Activated CD4-positive, alpha-beta T cell treated with anti-CD3 and anti-CD28 coated beads, Interleukin-2, amount 10 ng/mL, durations not matched to agents 7 days and 5 days (primary cell): ENCODE measurements at places on chromosomes 11 and 22.

GRCh38 chr11:120918257-120918656 is 105.6 kb upstream of the TBCEL start:
- DNase-seq, result no peak

DNA sequence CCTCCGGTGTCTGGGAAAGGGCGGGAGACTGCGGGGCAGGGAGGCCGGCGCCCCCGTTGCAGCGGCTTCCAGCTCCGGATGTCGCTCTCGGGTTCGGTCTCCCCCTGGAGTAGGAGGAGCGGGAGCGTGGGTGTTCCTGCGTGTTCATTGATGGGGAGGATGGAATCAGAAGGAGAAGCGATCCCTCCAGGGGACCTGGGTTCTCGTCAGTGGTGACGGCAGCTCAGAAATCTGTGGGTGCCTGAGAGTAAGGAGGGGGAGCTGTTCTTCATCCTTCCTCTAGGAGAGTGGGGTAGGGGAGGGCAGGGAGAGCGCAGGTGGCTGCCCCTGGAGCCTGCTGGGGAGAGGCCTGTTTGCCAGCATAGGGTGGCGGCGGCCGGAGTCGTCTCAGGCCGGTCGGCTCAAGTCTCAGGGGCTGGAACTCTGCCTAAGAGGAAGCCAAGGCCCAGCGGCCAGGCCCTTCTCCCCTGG is 1.1 kb downstream of the UBASH3B start:
- DNase-seq, result peak; percentile 21

GRCh38 chr11:107770551-107770951 is 58.7 kb upstream of the SLN start:
- no peak for DNase-seq

DNA sequence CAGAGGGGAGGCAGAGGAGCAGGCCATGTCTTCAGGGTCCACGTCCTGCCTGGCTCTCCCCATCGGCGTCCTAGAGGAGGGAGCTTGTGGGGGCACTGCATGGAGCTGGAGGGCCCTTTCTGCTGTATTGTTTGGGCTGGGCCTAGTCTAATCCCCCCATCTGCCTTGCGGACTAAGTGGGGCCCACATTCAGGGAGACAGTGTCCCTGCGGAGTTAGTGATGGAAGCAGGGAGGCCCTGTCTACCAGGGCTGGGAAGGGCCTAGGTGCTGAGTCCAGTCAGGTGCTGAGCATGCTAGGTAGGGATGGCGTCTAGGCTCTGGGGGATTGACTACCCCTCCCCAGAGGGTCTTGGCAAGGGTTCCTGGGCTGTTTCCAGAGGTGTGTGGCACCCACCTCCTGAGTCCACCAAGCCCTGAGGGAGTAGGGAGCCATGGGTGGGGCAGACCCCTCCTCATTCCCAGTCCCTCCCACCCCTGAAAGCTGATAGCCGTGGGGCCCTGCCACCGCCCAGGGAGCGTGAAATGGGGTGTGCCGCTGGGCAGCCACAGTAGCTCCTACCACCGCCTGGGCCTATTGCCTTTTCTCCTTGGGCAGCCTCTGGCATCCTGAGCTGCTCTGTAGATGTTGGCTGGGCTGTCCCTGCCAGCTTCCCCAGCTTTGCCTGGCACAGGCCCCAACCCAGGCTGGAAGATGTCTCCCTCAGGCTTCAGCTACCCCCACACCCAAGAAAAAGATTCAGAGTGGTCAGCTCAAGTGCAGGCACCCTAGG is 1.9 kb upstream of the POLD4 start:
- DNase-seq, result no peak

DNA sequence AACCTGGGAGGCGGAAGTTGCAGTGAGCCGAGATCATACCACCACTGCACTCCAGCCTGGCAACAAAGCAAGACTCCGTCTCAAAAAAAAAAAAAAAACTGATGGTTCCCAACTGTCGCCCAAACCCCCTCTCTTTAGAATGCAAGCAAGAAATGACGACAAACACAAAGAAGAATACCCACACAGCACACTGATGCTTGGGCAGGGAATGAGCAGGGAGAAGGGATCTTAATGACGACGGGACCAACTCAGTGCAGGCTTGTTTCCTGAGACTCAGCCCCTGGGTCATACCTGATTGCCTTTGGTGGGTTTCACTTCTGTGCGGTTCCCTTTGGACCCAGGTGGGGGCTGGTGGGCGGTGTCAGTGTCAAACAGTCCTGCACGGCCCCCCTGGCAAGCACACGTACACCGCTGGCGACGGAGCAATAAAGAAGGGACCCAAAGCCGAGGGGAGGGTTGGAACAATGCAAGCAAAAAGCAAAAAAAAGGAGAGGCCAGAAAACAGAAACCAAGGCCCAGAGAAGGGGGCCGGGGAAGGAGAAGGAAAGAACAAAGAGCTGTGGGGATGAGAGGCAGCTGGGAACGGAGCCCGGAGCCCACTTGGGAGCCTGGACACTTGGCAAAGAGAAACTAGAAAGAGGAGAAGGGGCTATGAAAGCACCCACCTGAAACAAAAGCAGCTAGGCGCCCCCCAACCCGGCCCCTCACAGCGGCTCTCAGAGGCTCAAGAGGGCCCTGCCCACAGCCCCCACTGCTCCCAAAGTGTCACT is 99.6 kb downstream of the CELSR1 start:
- DNase-seq, result no peak

- DNase-seq, result peak; percentile 85
Measured at GRCh38 chr22:42519525-42520401, at the start of gene RRP7A. Gene RRP7A, minus strand, starts transcription at chr22:42519796. Its CDS starts 10 bp downstream, at chr22:42519786.

- no peak for DNase-seq
Measured at GRCh38 chr11:105838668-105839384, 183.2 kb downstream of the MSANTD4 start.

DNA sequence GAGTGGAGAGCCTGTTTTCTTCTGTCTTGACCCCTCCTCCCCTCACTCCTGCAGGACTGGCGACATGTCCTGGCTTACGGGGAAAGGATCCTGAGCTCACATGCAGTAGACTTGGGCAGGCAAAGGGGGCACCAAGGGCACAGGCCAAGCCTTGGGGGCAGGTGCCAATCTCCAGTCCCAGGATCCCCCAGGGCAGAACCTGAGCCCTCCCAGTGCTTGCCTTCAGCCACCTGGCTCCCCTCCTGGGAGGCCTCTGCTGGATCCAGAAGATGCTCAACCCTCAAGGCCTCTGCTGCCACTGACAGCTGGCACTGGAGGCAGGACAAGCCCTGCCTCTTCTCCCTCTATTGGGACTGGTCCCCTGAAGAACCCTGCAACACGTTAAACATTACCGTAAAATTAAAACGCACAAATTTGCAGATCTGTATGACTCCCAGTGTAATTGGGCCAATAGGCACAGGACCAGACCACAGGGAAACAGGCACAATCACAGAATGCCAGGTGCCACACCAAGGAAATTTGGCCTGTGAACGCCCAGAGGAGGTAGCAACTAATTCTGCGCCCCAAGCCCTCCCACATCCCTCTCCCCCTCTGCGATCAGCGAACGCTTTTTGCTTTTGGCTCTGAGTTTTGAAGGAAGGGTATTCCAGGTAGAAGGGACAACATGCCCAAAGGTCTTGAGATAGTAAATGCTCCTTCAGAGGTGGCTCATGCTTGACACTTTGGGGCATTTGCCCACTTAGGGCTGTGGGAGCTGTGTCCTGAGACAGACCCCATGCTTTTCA is 967 bp upstream of the LZTR1 start:
- DNase-seq, result no peak

DNA sequence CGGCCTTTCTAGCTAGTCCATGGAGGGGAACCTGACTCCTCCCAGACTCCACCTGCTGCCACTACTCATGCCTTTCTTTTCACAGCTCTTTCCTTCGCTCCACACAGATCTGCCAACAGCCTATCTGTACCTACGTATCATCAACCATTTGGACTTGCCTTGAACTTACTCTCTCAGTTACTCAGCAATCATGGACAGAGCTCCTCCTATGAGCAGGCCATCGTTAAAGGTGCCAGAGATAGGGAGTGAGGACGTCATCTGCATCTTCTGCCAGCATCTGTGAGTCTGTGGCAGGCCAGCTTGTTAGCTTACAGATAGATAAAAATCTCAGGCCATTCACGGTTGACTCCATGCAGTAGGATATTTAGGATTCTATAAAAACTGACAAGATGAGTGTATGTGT is 162.9 kb upstream of the ZBED5 start:
- no peak for DNase-seq

DNA sequence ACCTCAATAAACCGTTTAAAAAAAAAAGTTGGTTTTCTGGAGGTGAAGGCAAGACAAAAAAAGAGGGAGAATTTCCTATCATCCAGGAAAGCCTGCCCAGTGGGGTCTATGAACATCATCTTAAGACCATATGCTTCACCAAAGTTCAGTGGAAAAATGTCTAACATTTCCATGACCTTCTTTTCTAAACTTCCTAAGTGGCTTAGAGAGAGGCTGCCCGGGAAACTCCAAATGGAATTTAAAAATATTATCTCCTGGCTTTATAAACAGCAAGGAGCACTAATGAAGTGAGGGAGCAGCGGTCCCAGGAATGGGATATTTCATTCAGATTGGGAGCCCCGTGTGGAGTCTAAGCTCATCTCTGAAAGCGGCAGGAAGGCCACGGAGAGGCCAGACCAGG is 46.9 kb downstream of the ETS1 start:
- DNase-seq, result no peak

- DNase-seq, result no peak
Measured at GRCh38 chr11:121841487-121842191, 274.4 kb downstream of the BLID start.

DNA sequence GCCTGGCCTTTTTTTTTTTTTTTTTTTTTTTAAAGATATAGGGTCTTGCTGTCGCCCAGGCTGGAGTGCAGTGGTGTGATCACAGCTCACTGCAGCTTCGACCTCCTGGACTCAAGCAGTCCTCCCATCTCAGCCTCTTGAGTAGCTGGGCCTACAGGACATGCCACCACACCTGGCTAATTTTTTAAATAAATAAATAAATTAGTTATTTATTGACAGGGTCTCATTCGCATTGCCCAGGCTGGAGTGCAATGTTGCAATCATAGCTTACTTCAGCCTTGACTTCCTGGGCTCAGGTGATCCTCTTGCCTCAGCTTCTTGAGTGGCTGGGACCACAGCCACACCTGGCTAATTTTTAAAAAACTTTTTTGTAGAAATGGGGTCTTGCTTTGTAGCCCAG is 10.5 kb downstream of the AP2A2 start:
- no peak for DNase-seq

DNA sequence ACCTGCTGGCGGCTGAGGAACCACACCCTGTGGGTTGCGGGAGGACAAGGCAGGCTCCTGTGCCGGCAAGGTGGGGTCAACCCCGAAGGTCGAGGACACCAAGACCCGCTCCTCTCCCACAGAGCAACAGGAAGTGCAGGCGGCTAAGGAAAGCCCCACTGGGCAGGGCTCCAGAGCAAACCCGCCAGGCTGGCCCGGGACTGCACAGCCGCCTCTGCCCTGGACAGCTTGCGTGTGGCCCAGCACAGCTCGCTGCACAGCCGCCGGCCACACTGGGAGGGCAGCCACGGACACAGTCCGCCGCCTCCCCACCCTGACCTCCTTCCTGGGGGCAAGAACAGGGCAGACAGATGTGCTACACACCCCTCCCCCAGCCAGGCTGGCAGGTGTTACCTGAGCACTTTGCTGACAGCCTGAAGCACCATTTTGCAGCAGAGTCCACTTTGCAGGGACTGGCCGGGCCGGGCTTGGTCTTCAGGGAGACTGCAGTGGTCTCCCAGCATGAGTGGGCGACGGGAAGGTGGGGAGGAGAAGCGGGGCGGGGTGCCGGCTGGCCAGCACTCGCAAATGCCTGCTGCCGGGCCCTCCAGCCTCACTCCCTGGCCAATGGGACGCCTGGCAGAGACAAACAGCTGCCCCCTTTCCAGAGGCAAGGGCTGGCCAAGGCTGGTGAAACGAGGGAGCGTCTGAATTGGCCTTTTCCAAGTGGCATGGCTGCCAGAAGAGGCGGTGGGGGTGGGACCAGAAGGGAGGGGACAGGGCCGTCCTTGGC is at the start of gene MOB2:
Gene MOB2, minus strand, starts transcription at position 726 of the 772 bp plus-strand sequence. Its CDS starts 223 bp downstream, at position 503.
- DNase-seq, result no peak

DNA sequence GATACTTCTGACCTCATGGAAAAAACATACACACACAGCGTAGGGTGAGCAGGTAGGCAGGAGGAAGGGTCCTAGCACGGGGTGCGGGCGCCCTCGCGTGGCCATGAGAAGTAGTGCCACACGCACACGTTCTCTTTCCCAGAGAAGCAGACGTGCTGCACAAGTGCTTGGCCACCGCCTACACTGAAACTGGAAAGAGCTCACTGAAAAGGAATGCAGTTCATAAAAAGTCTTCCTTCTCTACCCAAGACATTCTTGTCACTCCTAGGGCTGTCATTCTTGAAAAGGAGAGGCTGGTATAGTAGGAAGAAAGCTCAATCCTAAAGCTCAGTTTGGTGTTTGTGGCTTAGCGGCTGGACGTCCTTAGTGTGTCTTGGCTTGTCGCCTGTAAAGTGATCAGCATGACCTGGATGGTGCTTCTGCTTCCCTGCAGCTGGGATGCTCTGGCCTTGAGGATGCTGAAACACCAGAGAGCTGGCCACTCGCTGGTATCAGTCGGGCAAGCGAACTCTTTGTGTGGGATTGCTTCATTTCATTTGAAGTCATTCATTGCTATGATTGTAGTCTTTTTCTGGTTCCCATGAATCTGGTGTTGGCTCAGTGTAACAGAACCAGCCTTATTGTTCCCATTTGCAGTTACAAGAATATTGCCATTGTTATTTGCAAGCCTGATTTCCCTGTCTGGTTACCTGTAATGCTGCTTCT is 303.8 kb downstream of the NTM start:
- peak; percentile 52 for DNase-seq

GRCh38 chr11:110160016-110160415 is 66.8 kb downstream of the ZC3H12C start:
- no peak for DNase-seq

DNA sequence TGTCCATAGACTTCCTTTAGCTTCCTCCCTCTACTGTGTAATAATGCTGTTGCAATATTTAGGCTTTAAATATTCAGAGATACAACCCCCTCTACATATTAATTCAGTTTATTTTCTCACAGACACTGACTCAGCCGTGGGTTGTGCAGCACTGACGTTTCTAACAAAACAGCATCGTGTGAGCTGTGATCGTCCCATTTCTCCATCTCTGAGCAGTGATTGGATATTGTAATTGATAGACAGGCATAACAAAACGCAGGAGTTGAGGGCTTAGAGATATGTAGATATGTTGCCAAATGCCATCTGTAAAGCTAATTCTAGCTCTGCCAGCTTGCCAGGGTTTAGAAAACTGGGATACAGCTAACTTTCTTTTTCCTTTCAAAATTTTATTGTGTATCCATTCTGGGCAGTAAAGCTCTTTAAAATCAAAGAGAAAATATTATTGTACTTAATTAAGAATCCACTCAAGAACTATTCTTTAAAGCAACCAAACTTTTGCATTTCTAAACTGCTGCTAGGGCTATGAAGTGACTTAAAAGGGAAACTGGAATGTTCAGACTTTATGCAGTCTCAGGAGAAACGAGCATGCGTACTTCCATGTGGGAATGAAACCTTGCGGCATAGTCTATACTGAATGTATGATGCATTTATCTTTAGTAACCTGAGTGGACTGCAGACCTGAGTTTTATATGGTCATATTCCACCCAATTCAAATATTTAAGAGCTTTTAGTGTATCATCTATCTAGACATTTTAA is 22.7 kb downstream of the BTBD10 start:
- no peak for DNase-seq

DNA sequence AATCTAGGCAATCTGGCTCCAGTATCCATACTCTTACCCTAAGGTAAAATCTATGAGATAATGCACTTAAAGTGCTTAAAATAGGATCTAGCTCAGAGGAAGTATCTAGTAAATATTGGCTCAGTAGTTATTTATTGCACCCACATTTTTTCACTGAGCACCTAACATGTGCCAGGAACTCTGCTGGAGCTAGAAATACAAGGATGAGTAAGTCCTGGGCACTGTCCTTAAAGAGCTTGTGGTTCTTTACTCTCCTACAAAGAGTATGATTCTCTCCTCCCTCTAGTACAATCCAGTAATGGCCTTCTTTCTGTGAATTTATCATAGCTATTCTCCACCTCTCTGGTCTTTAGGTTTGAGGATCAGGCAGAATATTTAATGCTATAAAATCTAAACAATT is 59.2 kb downstream of the DEUP1 start:
- DNase-seq, result no peak
